ENCODE measurements at places on chromosomes 6 and 20.

DNA sequence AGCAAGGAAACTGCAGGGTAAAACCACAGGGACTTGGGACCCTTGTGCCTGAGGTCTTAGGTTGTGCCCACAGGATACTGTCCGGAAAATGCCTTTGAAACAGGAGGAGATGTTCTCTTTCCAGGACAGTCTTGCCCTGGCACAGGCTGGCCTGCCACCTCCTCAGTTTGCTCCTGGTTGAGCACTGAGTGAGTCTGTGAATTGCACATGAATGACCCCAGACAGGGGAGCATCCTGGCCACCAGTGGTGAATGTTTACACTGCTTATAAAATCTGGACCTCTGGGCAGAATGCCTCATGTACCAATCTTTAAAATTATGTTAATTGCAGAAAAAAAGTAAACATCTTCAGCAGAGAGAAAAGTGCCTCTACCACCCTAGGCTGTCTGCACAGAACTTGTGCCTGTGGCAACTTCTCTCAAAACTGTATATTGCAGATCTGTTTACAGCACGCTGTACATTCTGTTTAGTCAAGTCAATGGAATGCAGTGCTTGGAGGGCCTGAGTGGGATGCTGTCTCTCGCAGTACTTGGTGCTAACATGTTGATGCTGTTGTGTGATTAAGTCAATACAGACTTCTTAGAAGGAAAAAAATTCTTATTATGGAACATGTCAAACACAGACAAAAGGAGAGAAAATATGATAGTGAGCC, 242.1 kb downstream of the SOD2 start:
- peak; percentile 23 for DNase-seq

GRCh38 chr20:61371501-61372136, 119.6 kb downstream of the CDH4 start:
- DNase-seq = no peak

GRCh38 chr6:1116149-1116548, 195.7 kb upstream of the FOXQ1 start:
- DNase-seq = no peak

- no peak for DNase-seq
Measured at GRCh38 chr6:165831812-165832510, 168.9 kb upstream of the PDE10A start.
